ENCODE measurements at places on chromosomes 2 and 18.

DNA sequence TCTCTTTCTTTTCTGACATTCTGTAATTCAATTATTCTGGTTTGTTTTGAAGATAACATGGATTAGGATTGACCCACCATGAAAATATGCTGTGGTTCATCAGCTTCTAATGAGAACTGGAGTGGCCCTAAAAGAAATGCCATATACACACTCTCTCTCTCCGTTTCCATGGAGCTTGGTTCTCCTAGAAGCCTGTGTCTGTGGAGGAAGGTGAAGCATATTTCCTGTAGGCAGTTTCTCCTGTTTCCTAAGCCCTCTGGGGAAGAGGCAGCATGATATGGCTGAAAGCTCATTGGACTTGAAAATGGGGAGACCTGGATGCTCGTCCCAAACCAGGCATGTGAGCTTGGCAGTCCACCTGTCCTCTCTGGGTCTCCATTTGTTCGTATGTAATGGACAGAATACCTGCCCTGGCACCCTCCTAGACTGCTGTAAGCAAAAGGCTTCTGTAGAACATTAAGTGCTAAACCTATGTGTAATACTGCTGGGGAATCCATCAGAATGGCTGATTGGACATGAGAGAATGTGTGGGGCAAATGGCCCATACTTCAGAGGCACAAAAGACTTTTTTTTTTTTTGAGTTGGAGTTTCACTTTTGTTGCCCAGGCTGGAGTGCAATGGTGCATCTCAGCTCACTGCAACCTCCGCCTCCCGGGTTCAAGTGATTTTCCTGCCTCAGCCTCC is 75.3 kb upstream of the PPP1CB start:
- DNase-seq: no peak

GRCh38 chr2:241724259-241724974 is 10.0 kb upstream of the D2HGDH start:
- DNase-seq: no peak

DNA sequence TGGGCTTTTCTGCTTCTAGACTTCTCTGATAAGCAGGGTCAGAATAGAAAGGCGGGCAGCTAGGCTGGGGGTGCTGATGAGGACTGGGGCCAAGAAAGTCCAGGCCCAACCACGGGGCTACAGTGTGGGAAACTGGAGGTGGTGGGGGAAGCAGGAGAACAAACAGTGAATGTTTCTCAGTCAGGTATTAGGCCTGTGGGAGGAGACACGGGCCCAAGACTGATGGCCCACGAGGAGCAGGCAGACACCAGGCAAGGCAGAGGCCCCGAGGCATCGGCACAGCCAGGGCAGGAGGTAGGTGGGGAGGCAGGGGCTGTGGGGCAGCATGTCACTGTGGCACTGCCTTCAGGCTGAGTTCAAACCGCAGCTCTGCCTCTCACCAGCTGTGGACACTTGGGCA is 40.7 kb downstream of the KCNIP3 start:
- no peak for DNase-seq

GRCh38 chr2:186130748-186131641 is 355.1 kb upstream of the ZC3H15 start:
- DNase-seq: no peak

DNA sequence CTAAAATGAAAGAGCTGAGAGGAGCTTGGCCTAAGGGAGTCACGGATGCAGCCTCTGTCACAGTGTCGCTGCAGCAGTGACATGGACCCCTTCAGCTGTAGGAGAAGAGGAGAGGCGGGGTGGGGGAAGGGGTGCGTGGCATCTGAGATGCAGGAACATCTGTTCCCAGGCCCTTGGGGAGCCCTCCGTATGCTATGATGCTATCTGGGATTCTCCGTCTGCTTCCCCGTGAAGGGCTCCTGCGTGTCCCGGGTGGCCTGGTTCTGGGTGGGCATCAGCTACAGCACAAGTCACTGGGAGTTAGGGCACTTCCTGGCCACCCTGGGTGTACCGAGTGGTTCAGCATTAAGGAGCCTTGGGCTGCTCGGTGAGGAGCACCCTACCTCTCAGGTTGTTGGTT is 35.6 kb upstream of the B3GNT7 start:
- DNase-seq: no peak

DNA sequence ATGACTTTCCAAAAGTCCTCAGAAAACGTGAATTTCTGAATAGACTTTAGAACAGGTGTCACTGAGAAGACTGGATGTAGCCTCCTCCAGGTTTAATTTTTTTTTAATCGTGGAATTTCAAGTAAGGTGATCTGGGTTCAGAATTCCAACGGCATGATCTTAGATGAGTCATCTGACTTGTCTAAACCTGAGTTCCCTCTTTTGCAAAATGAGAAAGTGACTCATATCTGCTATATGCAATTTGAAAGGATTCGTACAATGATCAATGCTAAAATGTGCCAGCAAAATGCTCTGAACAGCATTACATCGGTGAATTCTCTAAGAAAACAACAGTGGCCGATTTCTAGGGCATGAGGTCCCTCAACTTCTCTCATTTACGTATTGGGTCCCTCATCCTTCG is 69.1 kb upstream of the ZNF516 start:
- DNase-seq: no peak

DNA sequence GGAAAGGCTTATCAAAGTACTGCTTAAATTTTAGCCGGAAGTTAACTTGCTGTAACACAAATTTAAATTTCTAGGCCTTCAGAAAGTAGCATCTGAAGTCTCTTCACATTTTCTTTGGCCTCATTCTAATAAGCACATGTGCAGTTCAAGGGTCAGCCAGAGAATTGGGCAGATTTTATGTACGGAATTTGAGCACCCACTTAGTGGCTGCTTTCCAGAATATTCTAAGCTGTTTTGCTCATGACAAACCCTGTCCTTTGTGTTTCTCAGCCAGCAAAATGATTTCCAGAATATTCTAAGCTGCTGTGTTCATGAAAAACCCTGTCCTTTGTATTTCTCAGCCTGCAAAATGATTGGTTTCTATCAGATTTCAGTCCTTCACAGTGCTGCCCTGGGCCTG is 225.0 kb upstream of the DOK6 start:
- no peak for DNase-seq

DNA sequence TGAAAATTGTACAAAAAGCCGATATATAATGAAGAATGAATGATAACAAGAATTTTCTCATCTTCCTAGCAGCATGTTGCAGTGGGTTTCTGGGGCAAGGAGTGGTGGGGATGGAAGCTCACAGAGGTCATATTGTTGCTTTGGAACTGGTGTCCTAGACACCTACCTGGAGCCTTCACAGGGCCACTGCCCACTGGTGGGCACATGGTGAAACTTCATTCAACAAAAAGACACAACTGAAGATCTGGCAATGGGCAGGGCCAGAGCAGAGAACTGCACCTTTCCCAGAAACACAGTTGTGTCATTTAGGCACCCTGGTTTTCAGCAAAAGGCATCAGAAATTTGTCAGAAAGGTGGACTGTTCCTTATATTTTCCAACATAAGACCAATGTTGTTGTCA is 115.3 kb downstream of the FHOD3 start:
- no peak for DNase-seq

GRCh38 chr18:45063246-45064038 is 382.8 kb downstream of the SETBP1 start:
- DNase-seq: no peak

- no peak for DNase-seq
These were observed 741.2 kb downstream of the NRXN1 start for GRCh38 chr2:50290718-50291117.

GRCh38 chr2:85708641-85709040 is 14.5 kb downstream of the GNLY start:
- no peak for DNase-seq

DNA sequence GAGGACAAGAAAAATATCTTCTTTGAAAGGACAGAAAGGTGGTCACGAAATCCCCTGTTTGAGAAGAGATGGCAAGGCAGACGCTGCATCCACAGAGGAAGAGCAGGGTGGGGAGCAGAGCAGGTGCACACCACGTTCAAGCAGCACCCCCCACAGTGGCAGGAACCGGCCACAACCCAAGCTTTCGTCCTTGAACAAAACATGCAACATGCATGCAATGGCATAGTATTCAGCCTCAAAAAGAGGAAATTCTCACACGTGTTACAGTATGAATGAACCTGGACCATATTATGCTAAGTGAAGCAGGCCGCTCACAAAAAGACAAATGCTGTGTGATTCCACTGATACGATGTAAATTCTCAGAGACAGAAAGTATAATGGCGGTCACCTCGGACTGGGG is 51.4 kb downstream of the CMPK2 start:
- DNase-seq: no peak

DNA sequence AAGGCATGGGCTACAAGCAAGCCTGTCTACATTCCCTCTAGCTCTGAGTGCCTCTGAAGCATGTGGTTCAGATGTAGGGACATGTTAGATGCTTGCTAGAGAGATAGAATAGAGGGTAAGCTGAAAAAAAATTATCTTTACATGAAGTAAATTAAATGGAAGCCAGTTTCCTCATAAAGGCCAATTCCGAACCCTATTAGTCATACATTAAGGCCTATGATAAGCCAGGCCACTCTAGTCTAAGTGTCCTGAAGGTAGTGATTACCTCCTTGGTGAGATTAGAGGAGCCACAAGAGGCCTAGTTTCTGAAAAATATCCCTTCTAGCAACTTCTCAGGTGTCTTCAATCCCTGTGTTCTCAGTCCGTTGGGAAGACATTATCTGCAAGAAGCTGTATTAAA is 72.4 kb upstream of the NPAS2 start:
- no peak for DNase-seq

GRCh38 chr18:8868779-8869415 is 163.5 kb downstream of the MTCL1 start:
- DNase-seq: no peak

DNA sequence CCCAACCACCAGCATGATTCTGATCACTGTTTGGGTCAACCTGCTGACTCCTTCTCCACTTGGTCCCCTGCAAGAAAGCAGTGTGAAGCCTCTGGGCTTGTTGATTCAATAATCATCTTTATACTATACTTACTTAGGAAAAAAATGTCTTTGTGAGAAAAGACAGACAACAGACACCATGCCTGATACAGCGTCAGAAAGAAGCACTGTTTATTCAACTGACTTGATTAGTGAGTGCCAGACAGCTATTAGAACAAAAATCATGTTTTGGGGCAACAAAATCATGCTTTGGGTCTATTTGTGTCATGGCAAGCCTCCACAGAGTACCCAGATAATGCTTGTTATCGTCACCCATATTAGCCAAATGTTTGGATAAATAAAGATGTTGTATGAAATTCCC is 58.7 kb upstream of the ATL2 start:
- DNase-seq: no peak

GRCh38 chr2:21118302-21118920 is 5.4 kb upstream of the TDRD15 start:
- DNase-seq: no peak
